ENCODE measurements at places on chromosomes 4 and X.

- DNase-seq, result no peak
These were observed 763 bp downstream of the PYURF start for GRCh38 chr4:88522702-88523324.

DNA sequence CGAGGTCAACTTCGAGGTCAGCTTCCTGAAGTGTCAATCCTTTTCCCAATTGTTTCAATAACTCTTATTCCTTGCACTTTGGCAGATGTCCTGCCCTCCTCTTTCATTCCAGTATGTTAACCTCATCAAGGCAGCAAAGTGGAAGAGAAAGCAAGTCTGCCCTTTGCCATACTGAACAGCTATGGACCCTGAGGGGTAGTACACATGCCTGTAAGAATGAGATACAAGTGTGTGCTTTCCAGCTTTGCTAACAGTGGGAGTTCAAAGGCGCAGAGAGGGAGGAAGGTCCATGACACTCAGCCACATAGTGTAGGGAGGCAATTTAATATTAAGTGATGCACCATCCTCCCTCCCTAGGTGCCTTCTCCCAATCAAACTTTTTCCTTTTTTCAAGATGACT is 96.4 kb upstream of the ZCCHC13 start:
- DNase-seq, result no peak

GRCh38 chrX:46754586-46755061 is 4.3 kb downstream of the SLC9A7 start:
- DNase-seq, result no peak

DNA sequence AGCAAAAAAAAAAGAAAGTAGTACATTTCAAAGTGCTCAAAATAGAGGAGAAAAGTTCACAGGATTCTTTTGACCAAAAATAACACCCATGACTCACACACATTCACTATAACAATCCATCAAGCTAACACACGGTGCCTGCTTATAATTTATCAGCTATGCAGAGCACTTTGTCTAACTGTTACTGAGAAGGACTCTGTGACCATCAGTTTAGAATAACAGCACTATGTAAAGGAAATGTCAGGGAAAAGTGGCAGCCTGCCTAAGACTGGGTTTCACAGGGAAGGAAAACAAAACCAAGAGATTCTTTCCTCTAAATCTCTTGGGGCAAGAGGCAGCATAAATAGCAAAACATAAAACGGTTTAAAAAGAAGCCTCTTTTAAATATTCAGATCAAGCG is 54.8 kb downstream of the CCDC149 start:
- peak; percentile 59 for DNase-seq

DNA sequence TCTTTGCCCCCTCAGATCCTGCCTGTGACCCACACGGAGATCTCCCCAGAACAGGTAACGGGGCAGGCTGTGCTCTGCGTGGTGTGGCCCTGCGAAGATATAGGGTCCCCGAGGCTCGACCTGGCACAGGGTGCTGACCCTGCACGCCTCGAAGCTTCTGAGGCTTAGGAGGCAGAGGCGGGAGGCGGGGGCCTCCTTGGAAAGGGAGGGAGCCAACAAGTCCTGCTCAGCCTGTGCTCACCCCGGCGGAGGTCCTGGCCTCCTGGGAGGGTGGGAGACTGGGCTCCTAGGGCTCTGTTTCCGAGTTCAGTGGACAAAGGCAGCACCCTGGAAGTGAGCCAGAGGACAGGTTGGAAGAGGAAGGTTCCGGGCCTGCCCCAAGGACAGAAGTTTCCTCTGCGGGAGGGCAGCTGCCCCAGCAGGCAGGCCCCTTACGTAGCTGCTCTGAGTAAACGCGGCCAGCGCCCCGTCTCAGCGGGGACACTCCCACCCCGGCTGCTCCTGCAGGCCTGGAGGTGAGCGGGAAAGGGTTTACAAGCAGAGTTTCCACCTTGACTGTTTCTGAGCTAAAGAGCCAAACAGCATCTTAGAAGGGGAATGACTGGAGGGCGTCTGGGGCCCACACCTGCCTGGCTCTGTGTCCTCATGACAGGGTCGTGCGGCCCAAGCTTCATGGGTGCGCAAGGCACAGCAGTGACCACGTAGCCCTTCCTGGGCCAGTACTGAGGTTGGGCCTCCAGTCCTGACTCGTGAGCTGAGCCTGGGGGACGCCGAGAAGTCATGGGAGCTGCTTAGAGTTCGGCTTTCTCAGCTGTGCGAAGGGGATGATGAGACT is 16.1 kb downstream of the TMEM175 start:
- DNase-seq, result no peak

GRCh38 chrX:103531002-103531401 is 11.7 kb upstream of the RAB40A start:
- DNase-seq, result peak; percentile 55

DNA sequence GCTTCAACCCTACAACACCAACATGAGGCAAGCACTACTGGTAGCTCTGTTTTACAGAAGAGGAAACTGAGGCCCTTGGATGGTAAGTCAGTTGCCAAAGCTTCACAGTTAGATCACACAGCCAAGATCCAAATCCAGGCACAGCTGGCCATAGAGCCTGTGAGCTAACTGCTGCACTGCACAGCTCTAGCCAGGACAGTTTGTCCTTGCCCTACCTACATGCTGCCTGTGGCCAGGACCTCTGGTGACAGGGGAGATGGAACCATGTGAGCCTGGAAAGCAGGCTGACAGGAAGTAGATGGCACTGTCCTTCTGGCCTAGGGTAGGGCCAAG is 257.8 kb downstream of the FBXW7 start:
- DNase-seq, result no peak

- DNase-seq, result no peak
These were observed 198.7 kb downstream of the GPAT3 start for GRCh38 chr4:83734576-83734975.

GRCh38 chr4:185115827-185116232 is 27.2 kb upstream of the SLC25A4 start:
- no peak for DNase-seq

GRCh38 chr4:163755013-163755412 is 260.5 kb downstream of the TMA16 start:
- no peak for DNase-seq

DNA sequence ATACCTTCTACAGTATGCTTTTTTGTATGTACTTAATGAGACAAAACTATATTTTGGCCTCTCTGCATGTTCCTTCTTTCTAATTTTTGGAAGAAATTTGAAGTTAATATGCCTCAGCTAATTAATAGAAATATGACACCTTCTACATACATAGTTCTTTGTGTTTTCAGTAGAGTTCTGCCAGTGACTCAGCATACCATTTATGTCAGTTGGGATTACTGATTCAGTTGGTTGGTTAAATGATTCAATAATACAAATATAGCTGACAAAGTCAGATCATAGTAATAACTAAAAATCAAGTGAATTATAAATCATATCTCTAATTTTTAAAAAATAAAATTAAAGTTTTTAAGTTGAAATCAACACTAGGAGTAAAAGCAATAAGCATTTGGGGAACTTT is 16.8 kb downstream of the BTC start:
- DNase-seq, result no peak

- no peak for DNase-seq
These were observed 2.1 kb downstream of the MND1 start for GRCh38 chr4:153346563-153346962.

DNA sequence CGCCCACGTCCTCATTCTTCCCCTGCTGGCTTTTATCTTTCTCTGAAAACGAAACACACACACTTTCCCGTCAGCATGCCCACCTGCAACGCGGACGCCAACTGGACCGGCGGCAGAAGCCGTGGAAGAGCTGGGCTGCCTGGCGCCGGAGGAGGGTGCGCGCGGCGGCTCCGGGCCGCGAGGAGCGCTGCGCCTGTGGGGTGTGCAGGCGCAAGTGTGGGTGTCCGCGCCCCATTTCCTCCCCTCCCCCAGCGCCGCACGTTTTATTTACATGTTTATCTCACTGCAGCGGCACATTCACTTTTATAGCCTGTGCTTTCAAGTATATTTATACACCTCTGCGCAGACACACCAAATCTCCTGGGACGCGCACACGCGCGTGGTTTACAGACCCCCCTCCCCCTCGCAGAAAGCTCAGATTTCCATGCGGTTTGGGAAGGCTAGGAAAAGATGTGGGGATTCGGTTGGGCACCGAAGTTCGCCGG is 1.5 kb downstream of the PITX2 start:
- no peak for DNase-seq

DNA sequence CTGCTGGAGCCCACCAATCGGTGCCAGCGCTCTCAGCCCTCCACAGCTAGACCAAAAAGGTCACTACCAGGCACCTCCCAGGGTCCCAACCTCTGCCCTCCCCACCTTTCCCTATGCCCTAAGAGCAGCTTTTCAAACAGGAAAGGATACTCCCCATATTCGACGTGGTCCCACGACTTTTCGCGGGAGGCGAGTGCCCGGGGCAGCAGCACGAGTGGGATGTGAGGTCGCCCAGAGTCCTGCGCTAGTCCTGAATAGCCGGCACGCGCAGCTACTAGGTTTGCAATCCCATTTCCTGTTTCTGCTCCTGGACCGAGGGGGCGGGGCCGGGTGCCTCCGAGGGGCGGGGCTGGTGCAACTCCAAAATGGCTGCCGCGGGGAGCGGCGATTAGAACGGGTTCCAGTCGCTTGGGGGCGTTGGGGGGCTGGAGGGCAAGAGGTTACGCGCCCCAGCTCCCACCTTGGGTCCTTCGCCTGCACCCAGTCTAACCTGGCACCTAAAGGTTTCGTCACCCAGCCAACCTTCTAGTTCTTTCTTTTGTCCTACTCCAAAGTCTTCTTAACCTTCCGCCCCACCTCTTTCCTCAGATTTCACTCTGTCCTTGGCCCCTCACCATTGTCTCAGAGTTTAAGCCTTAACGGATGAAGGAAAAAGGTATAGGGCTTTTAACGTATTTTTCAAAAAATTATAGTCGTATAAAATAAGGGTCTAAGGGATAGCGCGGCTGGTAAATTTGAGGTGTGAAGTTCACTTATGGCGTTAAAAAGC is 85.0 kb upstream of the TENT5D start:
- DNase-seq, result no peak

DNA sequence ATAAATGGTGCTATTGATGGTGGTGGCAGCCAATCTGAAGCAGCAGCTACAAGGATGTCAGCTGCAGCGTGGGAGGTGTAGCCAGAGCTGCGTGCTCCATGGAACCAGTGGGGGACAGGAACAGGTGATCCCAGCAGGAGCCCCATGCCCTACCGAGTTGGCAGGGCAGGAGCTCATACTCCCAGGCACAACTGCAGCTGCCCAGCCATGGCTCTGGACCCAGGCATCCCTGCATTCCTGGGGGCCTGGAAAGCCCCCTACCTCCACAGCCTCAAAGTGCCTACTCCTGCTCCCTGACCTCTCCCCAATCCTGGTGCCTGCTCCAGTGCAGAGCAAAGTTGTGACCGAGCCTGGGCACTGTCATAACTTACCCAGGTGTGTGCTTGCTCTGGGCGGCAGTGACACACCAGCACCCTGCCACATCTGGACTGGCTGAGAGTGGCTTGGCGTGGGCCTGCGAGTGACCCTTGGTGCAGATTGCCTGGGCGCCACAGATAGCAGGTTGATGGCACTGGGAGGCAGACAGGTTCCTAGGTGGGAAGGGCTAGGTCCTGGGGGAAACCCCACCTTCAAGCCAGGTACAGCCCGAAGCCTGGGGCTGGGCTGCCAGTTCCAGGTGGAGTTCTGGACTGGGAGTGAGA is 101.1 kb downstream of the DCAF12L2 start:
- DNase-seq, result no peak

GRCh38 chr4:155546451-155546850 is 120.2 kb upstream of the GUCY1A1 start:
- DNase-seq, result no peak

DNA sequence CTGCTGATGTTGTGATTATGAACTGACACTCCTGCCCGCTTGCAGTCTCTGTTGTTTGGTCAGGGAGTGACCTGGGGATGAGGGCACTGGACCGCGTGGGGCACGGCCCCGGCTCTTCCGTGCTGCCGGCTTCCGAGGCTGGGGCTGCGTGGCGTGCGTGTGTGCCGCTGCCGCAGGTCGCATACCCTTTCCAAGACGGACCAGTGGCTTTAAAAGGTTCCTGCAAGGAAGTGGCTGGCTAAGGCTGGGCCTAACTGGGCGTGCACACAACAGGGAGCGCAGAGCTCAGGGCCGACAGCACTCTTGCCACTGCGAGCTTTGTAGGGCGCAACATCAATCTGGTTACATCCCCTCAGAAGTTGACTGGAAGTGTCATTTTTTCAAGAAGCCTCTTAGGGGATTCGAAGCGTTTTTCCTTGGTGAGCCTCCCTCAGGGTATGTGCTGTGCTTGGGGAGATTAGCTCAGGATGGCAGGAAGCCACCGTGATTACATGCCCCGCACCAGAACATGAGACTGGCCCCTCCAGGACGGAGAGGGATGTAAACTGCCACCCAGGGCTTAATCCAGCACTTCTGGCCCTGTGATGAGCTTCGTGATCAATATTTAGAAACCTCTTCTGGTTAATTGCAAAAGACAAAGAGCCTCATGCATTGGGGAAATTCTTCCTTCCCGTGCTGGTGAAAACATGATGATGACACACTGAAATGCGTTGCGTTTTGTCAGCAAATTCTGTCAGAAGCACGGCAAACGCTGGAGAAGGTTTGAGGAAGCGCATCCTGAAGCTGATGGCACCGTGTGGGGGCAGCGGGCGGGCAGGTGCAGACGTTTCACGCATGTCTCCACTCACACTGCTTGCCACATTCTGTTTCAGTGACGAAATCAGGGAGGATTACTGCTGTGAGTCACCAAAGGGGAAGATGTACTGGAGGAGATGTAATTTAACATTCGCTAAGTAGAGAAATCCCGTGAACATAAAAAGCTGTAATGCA is 11.1 kb downstream of the MAEA start:
- no peak for DNase-seq

DNA sequence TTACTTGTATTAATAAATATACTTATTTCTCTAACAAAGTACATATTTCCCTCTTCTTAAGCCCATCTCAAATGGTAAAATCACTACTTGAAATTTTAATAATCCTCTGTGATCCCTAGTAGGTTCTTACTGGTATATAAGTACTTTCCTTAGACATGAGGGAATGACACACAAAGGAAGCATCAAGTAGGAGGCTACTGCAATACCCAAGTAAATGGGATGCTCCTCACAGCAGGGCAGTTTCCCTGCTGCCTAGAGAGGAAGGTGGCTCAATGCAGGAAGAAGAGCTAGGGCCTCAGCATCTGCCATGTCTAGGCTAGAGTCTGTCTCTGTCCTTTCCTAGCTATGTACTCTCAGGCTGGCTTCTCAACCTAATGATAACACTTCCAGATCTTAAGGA is 122.1 kb upstream of the DIPK2B start:
- no peak for DNase-seq

DNA sequence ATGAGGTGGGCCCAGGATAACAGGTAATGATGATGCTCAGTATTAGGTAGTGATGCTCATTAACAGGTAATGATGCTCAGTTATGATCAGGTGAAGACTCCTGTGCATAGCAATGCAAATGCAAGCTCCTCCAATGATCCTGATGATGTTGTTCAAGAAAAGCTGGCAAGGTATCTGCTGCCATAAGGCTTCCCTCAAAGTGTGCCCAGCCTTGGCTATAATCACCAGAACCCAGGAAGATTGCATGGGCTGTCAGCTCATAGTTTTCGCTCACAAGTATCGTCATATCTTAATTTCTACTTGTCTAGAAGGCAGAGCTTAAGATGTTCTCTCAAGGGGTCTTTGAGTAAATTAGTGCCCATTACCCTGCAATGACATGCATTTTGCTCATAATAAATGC is 366.2 kb upstream of the CLNK start:
- DNase-seq, result no peak

Measured in BJ (cell line).